Endothelial cell of umbilical vein (primary cell): ENCODE measurements at places on chromosomes 11 and 22. TPM values are rescaled to one million over a fixed set of nuclear protein-coding genes. Genes with fewer than 3 reads are reported as not detected.
A peak's percentile ranks its signal among the peaks of the same experiment; 100 is the strongest.

VWA5A gene
- total RNA-seq, result 11.6 and 14.3 TPM in 2 replicates

NAALAD2 gene
- total RNA-seq, result 1.1 and 1.8 TPM in 2 replicates

- no peaks in the 10 kb centered on the region for H3K4me1 ChIP-seq
- H3K4me3 ChIP-seq, result no peak overlapping the region
- DNase-seq, result no peak
- no peaks in the 10 kb centered on the region for H3K36me3 ChIP-seq
Observed at GRCh38 chr11:70180906-70181305, 22.2 kb upstream of the FADD start.

NXPE4 gene
- not detected in 2 replicates for total RNA-seq

DNA sequence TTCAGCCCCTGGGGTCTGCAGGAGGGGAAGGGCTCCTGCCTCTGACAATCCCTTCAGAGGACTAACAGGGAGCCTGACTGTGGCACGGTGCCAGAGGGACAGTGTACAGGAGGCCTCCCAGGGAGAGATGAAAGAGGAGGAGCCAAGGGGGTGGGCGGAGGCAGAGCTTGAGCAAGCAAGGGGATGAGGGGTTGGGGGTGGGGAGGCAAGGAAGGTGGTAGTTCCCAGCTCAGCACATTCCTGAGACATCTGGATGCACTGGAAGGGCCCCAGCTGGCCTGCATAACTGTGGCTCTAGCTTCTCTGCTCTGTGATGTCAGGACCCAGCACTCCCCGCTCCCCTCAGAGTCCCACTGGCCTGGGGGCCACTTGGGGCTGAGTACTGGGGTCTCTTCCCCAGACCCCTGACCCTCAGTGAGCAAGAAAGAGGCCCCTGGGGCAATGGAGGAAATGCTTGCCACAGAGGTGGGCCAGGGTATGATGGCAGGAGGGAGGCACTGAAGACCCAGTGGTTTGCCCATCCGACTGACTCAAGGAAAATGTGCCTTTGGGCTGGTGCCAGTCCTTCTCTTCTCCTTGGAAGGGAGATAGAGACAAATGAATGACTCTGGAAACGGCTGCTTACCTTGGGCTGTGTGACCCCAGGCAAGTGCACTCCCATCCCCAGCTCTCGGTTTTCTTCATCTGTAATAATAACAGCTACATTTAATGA lies 13.3 kb downstream of the CREB3L1 start:
- no peak overlapping the region for H3K27ac ChIP-seq
- H3K36me3 ChIP-seq, result no peaks in the 10 kb centered on the region
- no peak overlapping the region for H3K4me3 ChIP-seq
- DNase-seq, result no peak
- H3K27me3 ChIP-seq, result peaks cover 7% of the 10 kb centered on the region
- H3K4me1 ChIP-seq, result peaks cover 4% of the 10 kb centered on the region

- H3K4me3 ChIP-seq, result no peak overlapping the region
- H3K4me1 ChIP-seq, result no peaks in the 10 kb centered on the region
- no peaks in the 10 kb centered on the region for H3K36me3 ChIP-seq
- H3K27ac ChIP-seq, result no peak overlapping the region
Observed at GRCh38 chr11:32121012-32121411, 30.1 kb downstream of the RCN1 start.

- DNase-seq, result peak; percentile 59
- H3K36me3 ChIP-seq, result peaks cover 22% of the 10 kb centered on the region
- H3K4me3 ChIP-seq, result no peak overlapping the region
- H3K27me3 ChIP-seq, result no peaks in the 10 kb centered on the region
- no peak overlapping the region for H3K27ac ChIP-seq
Observed at GRCh38 chr22:41532908-41533825, 11.1 kb downstream of the POLR3H start.

- H3K4me3 ChIP-seq, result no peak overlapping the region
- peaks cover 11% of the 10 kb centered on the region for H3K36me3 ChIP-seq
- no peak for DNase-seq
- H3K4me1 ChIP-seq, result no peaks in the 10 kb centered on the region
Observed at GRCh38 chr22:37965940-37966664, 12.6 kb downstream of the POLR2F start.
